ENCODE measurements at places on chromosomes 16 and 17.

DNA sequence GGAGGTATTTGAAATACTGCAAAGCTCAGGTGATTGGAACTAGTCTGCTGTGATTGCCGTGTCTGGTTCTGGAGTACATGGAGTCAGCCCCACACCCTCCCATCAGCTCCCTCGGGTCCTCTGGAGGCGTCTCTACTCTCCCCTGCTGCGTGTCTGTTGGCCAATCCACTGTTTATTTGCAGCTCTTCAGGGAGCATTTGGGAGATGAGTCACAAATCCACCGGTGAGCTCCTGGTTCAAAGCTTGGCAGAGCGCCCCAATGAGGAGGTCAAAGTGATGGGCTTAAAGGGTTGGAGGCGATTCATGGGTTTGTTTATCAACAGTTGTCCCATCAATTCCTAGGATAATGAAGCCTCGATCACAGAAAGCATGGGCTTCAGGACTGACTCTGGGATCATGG, 14.6 kb downstream of the CALB2 start:
- peak; percentile 28 for DNase-seq

DNA sequence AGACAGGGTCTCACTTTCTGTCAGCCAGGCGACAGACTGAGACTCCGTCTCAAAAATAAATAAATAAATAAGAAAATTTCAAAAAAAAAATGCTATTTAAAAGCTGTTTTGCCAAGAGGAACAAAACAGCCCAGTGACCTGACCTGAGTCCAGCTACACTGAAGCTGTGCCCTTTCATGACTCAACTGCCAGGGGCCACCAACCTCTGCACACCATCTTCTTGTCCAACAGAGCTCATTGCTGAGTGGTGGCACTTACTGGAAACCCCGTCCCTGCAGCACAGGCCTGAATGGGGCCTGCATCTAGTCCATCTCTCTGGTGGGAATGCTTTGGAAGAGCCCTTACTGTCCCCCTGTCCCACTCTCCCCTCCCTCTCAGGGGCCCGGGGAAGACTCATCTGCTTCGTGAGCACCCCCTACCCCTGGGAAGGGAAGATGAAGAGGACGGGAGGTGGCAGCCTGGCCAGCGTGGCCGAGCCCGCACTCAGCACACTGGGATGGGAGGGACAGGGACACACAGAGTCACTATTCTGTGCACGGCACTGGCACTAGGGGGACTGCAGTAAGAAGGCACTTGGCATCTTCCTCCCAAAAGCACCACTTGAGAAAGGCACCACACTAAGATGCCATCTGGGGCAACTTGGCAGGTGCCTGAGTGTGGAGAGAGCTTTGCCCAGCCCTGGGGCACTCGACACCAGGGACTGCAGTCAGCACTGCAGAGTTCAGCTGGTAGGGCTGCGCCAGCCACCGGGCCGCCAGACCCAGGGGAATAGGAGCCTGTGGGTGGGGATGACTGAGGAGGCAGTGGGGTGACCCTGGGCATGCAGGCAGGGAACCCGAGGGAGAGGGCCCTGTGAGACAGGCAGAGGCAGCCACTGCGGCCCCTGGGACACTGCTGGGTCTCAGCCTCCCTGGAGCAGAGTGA, 13.5 kb downstream of the FBXO31 start:
- no peak for DNase-seq

- no peak for DNase-seq
Observed at GRCh38 chr16:27406511-27407128, 4.6 kb downstream of the IL21R start.

GRCh38 chr16:68992521-68992920, 112.9 kb upstream of the HAS3 start:
- DNase-seq = peak; percentile 8

GRCh38 chr17:31654936-31655335, 204.1 kb downstream of the COPRS start:
- DNase-seq = no peak

- no peak for DNase-seq
Observed at GRCh38 chr17:64276961-64277505, 14.0 kb upstream of the TEX2 start.

DNA sequence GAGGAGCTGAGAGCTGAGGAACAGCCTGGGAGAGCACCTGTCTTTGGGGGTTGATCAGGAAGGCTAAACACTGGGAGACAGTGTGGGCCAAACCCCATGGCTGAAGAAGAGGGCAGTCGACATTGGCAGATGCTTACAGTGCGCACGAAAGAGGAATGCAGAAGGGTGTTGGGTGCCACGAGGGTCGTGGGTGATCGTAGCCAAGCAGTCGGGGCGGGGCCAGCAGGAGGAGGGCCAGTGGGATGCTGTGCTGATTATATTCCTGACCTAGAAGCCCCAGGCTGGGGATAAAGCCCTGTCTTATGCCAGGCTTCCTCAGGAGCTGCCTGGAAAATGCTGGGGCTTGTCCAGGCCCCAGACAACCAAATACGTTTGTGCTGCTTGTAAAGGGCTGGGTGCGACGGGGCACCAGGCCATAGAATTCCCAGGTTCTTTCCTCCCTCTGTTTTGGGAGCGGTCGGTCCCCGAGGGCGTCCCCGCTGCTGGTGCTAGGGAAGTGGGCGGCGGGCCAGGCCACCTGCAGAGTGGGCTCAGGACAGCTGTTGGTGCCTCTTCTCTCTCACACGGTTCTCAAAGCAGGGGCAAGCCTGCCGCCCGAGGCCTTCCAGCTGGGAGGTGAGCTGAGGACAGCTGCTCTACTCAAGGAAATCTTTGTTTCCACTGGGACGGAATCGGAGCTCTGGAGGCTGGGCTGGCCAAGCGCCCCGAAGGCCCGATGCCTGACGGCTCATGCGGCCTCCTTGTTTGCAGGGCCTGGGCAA, 10.0 kb downstream of the C1QTNF1 start:
- no peak for DNase-seq

- no peak for DNase-seq
Observed at GRCh38 chr16:28981517-28981916, 3.3 kb upstream of the LAT start.

DNA sequence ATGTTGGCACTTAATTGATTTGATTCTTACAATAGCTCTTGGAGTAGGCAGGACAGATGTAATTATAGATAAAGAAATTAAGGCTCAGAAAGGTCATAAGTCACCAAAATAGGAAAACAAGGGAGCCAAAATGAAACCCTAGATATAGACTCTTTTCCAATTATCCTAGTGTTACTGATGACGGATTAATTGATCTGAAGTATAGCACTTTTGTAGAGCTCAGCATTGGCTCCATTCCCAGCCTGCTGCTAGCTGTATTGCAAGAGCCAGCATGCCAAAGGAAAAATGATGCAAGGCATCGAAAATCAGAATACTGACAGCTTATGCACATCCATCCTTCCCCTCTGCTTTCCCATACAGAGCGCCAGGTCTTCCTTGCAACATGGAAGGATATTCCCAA, 21.6 kb upstream of the RASL10B start:
- DNase-seq = no peak

DNA sequence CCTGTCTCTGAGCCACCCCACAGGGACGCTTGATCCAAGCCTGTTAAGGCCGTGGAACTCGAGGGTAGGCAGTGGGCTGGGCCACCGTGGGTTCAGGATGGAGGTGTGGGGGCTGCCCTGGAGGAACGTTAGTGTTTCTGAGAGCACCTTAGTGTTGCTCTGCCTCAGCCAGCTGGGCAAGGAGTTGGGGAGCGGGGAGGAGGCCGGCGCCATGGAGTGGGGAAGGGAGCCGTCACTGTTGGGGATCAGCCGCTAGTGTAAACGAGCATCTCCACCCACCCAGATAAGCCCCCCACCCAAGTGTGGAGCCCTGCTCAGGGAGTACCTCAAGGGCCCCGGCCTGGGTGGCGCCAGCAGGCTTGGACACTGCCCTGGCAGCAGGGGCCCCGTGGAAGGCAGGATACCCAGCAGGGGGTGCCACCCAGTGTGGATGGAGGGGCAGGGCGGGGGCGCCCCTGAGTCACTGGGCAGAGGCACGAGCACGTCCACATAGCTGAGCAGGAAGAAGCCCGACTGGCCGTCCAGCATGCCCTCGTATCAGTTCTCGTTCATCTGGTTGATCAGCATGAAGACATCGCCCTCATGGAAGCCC, 98.6 kb downstream of the KPNA2 start:
- DNase-seq = no peak

DNA sequence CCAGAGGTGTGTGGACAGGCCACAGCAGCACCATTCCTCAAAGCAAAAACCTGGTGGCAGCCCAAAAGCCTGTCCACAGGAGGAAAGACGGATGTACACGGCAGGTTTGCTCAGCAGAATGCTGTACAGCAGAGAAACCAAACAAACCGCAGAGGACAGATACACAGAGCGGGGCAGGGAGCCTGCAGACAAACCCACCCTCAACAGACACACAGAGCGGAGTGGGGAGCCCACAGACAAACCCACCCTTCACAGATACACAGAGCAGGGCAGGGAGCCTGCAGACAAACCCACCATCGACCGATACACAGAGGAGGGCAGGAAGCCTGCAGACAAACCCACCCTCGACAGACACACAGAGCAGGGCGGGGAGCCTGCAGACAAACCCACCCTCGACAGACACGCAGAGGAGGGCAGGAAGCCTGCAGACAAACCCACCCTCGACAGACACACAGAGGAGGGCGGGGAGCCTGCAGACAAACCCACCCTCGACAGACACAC, 53.0 kb upstream of the METRNL start:
- DNase-seq = no peak

- no peak for DNase-seq
Observed at GRCh38 chr17:17506893-17507464, 10.8 kb upstream of the RASD1 start.

DNA sequence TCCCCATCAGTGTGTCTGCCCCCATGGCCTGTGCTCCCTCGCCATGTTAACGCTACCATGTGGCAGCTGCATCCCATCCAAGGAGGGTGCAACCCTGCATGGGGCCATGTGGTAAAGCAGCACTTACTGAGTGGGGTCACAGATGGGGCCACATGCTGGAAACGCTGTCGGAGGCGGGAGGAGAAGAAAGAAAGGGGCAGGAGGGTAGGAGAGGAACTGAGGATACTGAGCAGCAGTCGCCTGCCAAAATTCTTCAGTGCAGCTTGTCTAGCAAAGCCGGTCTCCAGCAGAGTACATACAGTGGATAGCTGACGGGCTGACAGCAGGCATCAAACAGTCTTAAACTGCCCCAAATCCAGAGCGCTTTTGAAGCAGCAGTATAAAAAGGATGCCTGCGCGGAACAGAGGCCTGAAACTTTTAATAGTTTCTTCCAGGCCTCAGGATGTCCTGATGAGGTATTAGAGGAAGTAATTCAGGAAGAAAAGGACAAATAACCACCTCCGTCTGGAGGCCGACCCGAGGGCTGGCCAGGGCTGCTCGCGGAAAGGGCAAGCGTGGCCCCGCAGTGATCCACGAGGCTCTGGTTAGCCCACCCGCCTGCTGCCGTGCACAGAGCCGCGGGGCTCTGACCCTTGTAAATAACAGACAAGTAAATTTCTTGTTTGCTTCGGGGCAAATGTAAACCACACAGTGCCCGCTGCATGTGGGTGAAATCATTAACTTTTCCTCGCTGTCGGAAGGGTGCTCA, 149.0 kb downstream of the CCDC182 start:
- no peak for DNase-seq

- DNase-seq = no peak
Observed at GRCh38 chr17:32516940-32517701, 30.3 kb downstream of the CDK5R1 start.

DNA sequence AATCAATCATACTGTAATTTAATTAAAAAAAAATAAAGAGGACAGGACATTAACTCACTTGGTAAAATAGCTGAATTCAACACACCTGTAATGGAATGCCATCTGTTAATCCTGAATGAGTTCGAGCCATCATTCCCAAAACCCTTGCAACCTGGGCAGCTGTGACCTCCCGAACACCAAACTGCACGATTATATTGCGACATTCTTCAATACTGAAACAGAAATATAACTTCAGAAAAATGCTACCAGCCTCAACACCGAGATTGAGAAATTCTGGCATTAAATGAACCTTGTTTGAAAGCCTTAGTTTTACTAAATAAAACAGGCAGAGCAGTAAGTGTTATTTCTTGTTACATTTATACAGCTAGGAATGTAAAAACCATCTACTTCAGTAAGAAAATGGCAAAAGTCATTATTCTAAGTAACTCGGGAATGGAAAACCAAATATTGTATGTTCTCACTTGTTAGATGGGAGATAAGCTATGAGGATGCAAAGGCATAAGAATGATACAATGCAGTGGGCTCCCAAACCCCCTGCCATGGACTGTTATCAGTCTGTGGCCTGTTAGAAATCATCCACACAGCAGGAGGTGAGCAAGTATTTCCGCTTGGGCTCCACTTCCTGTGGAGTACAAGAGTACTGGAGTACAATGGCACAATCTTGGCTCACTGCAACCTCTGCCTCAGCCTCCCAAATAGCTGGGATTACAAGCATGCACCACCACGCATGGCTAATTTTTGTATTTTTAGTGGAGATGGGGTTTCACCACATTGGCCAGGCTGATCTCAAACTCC, 46.5 kb downstream of the CNOT1 start:
- DNase-seq = no peak

GRCh38 chr17:48878920-48879898, 13.4 kb upstream of the ATP5MC1 start:
- DNase-seq = peak; percentile 81

DNA sequence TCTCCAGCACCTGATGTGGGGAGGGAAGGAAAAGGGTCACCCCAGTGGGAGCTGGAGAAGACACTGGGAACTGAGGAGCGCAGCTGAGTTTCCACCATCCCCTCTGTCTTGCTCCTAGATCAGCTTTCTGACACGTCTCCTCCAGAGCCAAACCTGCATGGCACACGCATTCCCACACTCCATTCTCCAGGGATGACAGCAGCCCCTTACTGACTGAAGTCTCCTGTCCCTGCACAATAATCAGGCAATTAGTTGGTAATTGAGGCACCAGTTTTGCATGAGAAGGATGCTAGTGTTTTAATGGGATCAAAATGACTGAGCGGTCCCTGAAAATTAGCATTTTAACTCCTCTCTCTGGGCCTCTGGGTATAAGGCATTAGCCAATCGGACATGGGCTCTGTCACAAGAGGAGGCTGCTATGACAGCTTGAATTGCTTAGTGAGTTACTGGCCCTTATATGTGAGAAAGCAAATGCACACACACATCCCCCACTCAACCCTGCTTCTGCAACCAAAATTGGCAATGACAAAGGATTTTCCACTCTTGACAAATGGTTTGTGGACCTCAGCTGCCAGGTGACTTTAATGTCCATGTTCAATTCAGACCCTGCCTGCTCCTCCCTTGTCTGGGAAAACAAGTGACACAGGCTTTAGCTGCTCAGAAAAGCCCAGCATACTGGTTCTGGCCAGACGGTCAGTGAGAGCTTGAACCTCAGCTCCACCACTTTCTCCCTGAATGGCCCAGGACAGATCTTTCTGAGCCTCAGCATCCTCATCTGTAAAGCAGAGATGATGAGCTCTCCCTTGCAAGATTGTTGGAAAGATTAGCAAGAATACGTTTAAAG, 57.2 kb upstream of the SREBF1 start:
- no peak for DNase-seq

GRCh38 chr17:14942526-14943190, 322.5 kb downstream of the PMP22 start:
- no peak for DNase-seq

- DNase-seq = no peak
Observed at GRCh38 chr17:16286947-16287562, 66.2 kb downstream of the CENPV start.

GRCh38 chr17:64920026-64920418, 744 bp upstream of the LRRC37A3 start:
- DNase-seq = no peak

Data from hepatocyte (in vitro differentiated cells).